Activated naive CD4-positive, alpha-beta T cell treated with anti-CD3 and anti-CD28 coated beads, Interleukin-2, amount 50 U/mL, for 72 hours (primary cell): ENCODE measurements at places on chromosomes 2 and 18. TPM values are rescaled to one million over a fixed set of nuclear protein-coding genes. Genes with fewer than 3 reads are reported as not detected.
A peak's percentile ranks its signal among the peaks of the same experiment; 100 is the strongest.

DNA sequence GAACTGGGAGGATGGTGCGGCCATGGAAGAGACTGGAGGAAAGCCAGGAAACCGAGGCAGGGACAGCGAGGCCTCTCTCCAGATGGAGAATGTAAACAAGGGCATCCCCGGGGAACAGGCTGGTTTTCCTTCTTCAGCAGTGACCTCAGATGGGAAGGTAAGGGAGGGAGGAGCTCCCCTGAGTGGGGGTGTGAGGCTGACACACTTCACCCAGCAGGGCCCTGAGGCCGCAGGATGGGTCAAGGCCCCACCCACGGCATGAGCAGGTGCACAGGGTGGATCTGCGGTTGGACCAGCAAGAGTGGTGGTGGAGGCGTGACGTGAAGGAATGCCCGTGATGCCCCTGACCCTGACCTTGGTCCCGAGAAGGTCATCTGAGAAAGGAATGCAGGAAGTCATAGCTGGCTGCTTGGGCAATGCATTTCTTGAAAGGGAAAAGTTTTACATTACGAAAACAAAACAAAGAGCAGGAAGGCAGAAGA, 48.1 kb downstream of the ADCY3 start:
- DNase-seq, result peak; percentile 41

DNA sequence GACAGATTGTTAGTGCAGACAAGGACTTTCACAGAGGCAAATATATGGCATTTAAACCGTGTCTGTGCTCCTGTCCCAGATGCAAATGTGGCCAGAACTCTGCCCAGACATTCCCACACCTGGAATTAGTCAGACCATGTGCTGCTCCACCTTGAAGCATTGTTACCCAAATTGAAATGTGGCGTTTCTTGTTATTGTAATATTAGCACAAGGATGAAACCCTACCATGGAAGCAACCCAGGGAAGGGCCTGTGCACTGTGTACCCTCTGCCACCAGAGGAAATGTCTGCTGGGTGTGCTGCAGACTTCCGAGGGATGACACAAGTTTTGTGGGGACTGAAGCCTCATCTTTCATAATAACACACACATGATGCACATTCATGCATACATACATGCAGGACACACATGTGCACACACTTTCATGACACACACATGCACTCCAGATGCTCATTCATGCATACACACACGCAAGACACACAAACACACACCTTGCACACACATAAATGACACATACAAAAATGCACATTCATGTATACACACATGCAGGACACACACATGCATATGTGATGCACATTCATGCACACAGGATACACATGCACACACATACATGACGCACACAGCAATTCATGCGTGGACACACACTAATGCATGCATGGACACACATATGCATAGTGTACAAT, 133.2 kb upstream of the SNTG2 start:
- no peak for DNase-seq

DNA sequence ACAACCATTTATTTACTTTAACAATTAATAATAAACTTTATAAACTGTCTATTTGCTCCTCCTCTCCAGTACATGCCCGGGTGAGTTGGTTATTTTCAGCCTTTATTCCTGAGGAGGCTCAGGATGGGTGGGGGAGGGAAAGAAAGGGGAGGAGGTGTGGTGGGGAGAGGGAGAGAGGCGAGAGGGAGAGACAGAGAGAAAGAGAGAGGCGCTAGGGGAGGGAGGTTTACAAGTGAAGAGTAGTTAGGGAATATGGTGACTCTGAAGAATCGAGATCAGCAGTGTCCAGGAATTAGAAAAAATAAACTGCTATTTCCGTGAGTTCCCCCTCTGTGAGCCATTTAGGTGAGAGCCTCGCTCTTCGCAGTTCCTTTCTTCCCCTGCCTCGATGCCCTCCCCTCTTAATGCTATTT, 138.9 kb downstream of the MEIS1 start:
- no peak for DNase-seq

FMNL2 gene
- total RNA-seq, result 0.34 TPM

DNA sequence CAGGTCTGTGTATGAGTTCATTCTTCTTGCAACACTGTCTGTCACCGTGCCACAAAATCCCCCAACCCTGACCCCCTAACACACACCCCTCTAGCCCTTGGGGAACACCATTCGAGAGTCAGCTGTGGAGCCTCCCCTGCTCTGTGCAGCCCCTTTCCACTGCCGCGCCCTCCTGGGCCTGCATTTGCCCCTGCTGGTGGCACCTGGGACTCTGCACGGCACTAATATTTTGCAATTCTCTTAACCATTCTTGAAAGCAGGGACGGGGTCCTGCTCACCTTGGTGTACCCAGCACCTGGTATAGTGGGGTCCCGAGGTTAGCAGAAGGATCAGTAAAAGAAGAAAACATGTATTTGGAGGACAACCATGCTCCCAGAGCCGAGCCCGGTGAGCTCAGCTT, 124.0 kb downstream of the HDAC4 start:
- no peak for DNase-seq

UBXN4 gene
- 114 TPM for total RNA-seq

POLR1B gene
- total RNA-seq, result 30.0 TPM

DNA sequence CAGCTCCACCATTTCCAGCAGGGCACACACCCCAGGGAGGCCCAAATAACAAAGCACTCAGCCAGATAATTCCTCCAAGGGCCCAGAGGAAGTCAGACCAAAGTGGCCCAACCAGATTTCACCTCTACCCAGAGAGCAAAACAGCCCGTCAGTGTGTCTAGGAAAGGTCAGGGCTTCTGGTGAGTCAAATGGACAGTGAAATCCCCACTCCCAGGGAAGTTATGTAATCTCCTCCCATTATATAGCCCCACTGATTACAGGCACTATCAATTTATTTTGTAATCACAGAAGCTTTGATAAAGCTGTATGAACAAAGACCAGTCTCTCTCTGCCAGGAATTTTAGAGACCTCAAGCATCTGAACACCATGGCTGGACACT, 4.0 kb downstream of the B4GALT6 start:
- DNase-seq, result no peak

- no peak for DNase-seq
These were observed 7.6 kb upstream of the SPDYA start for GRCh38 chr2:28802975-28803429.

GRCh38 chr2:29187926-29188325, 72.7 kb downstream of the CLIP4 start:
- DNase-seq, result no peak

DNA sequence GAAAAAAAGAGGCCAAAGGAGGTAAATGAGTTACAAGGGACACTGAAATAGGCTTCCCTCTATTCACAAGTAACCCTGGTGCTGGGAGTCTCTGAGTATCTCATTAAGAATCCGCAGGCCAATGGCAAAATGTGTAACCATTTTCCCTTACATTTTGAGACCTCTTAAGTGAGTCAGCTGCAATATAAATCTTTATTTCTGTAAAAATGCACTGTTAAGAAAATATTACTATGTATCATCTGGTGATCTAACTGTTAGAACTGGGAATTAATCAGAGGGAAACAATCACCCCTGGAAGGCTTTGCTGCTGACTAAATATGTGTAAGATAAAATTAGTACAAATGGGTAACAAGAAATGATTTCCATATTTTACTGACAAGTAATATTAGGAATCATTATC, 483.1 kb upstream of the CHST9 start:
- DNase-seq, result no peak

- no peak for DNase-seq
These were observed 77.3 kb downstream of the LONRF2 start for GRCh38 chr2:100244881-100245605.

DNA sequence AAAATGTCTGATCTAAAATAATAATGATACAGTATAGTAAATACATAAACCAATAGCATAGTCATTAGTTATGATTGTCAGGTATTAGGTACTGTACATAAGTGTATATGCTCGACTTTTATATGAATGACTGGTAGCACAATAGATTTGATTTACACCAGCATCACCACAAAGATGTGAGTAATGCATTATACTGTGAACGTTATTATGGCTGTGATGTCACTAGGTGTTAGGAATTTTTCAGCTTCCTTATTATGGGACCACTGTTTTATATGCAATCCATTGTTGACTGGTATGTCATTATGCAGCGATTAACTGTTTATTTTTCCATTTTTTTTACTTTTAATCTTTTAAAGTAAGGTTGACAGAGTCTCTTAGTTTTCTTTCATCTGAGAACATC, 23.7 kb downstream of the ATP9B start:
- DNase-seq, result no peak

KLHL29 gene
- total RNA-seq, result 1.2 TPM

DNA sequence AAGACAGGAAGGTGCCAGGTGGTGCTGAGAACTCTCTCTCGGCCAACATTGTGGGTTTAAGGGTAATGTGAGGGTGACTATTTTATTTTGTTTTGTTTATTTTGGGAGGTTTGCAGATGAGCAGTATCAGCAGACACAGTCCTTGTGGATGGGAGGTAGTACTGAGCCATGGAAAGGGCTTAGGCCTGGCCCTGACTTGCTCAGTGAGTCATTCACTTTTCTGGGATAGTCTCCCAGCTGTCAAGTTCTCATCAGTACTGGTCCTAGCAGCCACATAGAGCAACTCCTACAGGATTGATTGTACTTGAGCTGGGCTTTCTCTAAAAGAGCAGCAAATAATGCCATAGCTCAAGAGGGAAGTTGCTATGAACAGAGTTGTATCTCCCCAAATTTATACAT, 175.2 kb downstream of the LOXHD1 start:
- DNase-seq, result no peak

C2orf78 gene
- not detected for total RNA-seq

DNA sequence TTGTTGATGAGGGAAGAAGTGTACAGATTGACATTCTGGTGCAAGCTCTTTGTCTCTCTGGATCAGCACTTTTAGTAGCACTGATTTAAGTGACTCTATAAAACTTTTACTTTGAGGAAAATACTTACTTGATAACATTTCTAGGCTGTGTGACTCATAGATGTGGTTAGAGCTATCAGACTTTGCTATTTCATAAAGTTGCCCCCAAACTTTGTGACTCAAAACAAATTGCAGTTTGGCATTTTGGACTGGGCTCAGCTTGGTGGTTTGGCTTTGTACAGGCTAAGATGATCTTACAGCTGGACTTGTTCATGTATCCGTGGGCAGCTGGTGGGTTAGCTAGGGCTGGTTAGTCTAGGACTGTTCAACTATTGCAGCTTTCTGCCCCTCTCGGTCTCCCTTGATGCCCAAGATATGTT, 42.1 kb upstream of the GLS start:
- peak; percentile 27 for DNase-seq

MATN3 gene
- total RNA-seq, result not detected

DNA sequence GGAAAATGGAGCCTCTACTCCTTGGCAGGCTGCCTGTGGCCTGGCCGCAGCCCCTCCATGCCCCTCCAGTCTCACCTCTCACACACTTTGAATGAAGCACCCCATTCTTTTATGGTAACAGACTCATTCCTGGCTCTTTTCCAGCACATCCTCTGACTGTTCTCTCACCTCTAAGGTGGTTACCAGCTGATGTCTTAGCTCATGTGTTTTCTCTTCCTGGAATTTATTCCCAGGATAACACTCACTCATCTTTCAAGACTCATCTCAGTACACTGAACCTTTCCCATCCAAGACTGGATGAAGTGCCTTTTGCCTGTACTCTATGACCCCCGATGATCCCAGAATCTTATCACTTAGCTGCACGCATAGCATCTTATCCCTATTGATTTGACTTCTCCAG, 50.6 kb downstream of the SLC9A4 start:
- no peak for DNase-seq

- no peak for DNase-seq
These were observed 44.5 kb upstream of the MYCN start for GRCh38 chr2:15895615-15896469.

INHA gene
- not detected for total RNA-seq

DNA sequence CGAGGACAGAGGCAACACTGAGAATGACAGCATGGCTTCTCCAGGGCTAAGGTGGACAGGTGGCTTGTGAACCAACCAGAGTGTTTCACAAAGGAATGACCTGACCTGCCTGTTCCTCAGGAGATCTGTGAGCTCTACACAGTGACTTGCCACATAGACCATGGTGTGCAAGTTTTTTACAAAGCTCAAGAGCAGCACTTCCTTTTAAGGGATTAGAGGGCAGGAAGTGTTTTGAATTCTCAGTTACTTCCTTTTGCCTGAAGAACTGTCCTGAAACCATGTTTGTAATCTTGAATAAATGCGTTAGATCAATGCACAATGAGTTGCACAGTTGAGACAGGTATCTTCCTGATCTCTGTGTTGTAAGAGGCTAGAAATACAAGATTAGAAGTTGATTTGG, 421.9 kb downstream of the THSD7B start:
- no peak for DNase-seq

DNA sequence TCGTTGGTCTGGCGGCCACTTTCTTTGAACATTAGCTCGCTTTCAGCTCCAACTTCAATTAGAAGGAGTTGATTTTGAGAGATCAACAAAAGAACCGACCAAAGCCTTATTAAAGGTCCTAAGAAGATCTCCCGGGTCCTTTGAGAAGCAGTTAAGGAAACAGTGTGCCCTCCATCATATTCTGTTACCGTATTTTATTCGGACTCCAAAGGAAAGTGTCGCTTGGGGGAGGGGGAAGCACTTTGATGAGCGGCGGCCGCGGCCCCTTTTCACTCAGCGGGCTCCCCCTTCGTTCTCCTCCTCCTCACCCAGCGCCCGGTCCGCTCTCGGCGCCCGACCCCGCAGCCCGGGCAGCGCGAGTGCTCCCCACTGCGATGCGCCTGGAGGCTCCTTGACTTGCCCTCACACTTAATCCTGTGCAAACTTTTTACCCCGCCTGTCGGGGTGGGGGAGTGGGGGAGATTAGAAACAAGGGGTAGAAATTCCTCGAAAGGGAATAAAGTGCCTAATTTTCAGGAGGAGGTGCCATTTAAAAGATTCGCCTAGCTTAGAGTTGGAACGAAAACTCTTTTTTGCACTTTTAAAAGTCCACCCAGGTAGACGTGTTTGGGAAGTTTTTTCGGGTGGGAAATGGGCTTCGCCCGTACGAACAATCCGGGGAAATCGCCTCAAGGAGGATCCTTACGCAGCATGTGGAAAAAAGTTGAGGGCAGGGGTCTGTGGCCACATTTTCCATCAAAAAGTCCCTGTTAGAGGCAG, 1.2 kb upstream of the OTX1 start:
- DNase-seq, result peak; percentile 6

GRCh38 chr2:226660526-226660925, 139.1 kb downstream of the IRS1 start:
- no peak for DNase-seq

- DNase-seq, result no peak
These were observed 5.6 kb downstream of the PPP4R1 start for GRCh38 chr18:9608728-9609127.

- no peak for DNase-seq
These were observed 270.2 kb upstream of the RAB6C start for GRCh38 chr2:129709001-129709955.

DNA sequence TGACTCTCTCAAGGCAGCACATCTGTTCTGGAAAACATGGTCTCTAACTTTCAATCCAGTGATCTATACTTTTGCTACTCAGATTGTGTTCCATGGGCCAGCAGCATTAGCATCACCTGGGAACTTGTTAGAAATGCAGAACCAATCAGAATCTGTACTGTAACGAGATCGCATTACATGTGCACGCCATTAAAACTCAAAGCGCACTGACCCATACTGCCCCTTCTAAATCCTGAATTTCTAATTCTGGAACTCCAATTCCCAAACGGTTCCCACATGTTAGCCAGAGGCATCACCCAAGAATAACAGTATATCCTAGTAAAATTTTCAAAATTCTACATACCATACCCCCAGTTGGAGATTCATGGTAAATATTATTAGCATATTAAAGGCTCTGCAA, 10.5 kb upstream of the DCTN1 start:
- DNase-seq, result no peak

GRCh38 chr2:157901325-157901724, 25.2 kb upstream of the ACVR1 start:
- DNase-seq, result no peak

RAPH1 gene
- total RNA-seq, result 9.0 TPM
